ENCODE measurements at places on chromosomes 7 and 10.

DNA sequence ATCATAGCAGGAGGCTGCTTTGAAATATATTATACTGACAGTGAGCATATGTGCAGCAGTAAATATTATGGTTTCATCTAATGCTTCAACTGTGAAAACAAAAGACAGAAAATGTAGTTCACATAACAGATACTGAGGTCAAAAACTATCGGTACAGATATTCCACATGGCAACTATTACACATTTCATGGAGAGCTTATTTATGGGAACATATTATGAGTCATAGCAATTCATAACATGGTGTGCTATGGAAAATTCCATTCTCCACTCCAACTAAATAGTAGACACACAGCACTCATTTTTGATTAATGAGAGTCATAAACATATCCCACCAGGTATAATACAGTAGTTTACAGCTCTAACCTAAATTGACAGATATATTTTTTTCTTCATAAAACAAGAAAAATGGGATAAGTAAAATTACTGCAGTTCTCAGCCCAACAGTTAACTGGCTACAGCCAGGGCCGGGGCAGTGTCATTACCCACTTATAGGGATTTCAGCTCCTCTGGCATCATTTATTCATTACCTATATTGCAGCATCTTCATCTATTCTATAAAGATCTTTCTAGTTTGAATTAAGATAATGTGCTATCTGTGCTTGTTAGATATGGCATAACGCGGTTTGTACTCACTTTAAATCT is 475.6 kb upstream of the KLF6 start:
- no peak for DNase-seq

DNA sequence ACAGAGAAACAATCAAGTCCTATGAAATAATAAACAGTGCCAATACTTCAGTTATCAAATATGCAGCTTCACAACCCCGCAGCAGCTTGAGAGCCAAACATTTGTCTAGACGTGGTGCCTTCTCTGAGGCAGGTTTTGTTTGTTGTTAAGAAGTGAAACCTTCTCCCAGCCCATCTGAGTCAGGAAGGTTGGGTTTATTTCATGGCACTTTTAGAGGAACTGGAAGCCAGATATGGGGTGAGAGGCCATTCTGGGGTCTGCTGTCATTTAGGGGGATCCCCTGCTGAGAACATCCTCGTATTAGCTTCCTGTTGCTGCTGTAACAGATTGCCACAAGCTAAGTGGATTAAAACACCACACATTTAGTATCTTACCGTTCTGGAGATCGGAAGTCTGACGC is 113.6 kb downstream of the GRK5 start:
- no peak for DNase-seq

DNA sequence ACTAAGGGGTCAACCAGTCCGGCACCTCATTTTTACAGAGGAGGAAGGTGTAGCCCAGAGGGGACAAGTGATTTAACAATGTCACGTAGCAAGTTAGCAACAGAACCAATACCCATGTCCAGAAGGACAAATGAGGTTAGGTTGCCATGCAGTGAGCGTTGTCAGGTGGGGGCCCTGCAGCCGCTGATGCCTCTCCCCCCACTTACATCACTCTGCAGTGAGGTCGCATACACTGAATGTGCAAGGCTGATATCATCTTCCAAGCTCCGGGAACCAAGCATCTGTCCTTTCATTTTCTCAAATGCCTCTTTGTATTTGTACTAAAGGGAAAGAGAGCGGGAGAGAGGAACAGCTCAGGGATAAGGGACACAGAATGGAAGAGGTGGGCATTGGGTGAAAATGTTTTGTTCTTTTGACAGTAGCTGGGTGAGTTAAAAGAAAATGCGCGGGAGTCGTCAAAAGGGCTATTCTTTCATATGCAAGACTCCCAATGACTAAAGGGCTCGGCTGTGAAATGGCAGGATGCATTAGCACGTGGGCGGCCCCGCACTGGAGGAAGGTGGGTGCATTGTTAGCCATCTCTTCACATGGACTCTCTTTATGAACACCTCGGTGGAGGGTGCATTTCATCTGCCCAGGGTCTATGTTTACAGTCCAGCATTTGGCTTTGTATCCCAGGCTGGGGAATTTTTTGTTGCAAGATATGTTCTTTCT is 49.7 kb downstream of the NRAP start:
- no peak for DNase-seq

DNA sequence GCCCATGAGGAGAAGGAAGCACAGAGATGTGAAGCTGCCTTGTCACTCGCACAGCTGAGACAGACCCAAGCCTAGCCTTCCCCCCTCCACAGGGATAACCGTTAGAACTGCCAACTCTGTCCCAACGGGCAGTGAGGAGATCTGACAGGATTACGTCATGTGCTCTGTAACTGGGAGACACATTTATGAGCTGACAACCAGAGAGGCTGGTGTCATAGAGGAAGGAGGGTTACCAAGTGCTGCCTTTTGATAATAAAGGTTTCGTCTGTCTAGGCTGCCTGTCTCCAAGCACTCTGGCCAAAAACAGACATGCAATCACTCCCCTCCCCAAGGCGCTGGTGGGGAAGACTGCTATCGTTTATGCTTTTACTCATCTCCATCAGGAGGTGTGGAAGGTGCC is 165.9 kb downstream of the PLXNA4 start:
- no peak for DNase-seq

DNA sequence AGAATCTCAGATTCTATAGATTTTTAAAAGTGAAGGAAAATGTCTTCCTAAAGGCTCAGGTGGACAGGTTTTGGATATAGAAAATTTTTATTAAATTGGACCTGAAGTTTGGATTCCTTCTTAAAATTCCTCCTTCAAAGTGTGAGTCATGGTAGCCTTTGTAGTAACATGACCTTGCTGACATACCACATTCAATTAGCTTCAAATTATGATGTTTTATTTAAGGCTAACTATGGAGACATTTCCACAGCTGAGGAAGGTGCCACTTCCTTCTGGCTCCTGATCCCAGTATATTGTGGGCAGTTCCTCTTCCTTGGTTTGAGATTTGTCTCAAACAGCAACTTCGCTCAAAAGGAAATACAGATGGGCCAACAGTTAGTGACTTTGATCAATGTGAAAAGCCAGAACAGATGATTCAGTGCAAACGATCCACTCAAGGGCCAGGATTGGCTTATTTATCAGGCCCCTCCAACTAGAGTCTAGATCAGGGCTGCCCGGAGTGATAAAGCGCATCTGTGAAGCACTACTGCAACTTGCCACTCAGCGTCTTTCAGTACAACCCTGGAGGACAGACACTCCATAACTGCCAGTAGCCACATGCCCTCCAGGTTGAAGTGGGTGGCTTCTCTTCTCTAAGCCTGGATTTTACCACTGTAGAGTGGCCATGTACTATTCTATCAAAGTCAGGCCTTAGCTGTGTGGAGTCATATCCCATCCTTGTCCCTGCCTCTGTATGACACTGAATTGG is 573.5 kb downstream of the KIF20B start:
- DNase-seq: no peak

GRCh38 chr7:135991322-135991721 is 14.2 kb upstream of the MTPN start:
- no peak for DNase-seq

DNA sequence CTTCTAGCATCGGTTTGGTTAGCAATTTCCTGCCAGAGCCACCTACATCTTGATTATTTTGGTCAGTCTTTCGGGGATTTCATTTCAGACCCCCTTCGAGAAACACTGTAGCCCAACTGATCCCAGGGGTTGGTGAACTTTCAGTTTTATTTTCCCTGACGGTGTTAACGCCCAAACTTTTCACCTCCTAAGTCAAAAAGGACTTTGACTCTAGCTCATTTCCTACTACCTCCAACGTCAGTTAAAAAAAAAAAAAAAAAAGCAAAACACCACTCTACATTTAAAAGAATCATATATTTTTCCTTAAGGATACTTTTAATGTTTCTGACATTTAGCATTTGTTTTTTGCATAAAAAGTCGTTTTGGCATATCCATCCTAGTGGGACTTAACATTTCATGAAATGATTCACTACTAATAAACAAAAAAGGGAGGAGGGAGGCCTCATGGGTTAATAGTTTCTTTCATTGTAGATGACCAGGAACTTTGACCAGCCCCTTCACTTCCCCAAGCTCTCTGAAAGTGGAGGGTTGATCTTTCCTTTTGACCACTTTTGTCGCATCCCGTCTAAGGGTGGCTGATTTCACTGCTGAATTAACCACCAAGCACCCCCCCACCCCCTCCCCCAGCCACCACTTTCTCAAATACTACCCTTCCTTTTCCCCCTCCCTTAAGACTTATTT is 764 bp upstream of the TCF7L2 start:
- no peak for DNase-seq

DNA sequence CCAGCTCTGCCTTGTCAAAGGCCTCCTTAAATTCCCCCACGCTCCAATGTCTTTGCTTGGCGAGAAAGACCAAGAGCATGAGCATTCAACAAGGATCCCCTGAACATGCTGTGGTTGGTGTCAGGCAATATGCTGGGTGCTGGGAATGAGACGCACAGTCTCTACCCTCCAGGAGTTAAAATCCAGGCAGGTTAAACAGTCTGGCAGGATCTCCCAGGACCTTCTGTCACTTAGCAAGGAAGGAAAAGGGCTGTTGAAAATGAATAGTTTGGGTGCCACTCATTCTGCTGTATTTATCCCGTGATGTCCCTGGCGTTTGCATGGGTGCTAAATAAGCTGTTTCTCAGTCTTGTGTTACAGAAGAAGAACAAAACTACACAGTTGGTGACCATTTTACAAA is 21.9 kb upstream of the ITGA8 start:
- DNase-seq: no peak

- no peak for DNase-seq
Observed at GRCh38 chr10:77977934-77978333, 51.4 kb upstream of the DLG5 start.

DNA sequence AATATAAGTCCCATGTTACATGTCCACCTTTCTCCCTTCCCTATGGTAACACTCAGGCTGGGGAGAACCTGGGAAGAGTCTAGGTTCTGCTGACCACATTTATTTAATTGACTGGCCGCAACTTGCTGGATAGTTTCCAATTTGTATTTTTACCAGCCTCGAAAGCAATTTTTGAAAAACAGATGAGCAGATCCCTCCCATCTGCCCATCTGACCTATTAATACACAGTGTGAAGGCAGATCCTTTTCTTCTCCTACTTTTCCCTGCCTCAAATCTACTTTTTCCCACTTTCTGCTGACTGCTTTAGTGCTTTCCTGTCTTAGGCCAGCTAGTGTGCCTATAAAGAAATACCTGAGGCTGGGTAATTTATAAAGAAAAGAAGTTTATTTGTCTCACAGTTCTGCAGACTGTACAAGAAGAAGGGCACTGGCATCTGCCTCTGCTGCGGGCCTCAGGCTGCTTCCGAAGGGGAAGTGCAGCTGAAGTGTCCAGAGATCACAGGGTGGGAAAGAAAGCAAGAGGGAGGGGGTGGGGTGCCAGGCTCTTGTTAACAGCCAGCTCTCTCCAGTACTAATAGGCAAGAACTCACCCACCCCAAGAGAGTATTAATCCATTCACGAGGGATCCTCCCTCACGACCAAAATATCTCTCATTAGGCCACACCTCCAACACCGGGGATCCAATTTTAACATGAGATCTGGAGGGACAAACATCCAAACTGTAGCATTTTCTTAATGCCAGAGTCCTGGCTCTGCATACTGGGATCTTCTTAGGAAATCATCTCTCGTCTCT is 336.0 kb upstream of the IGFBP3 start:
- DNase-seq: no peak

- no peak for DNase-seq
Observed at GRCh38 chr10:94308866-94309265, 53.9 kb downstream of the NOC3L start.

DNA sequence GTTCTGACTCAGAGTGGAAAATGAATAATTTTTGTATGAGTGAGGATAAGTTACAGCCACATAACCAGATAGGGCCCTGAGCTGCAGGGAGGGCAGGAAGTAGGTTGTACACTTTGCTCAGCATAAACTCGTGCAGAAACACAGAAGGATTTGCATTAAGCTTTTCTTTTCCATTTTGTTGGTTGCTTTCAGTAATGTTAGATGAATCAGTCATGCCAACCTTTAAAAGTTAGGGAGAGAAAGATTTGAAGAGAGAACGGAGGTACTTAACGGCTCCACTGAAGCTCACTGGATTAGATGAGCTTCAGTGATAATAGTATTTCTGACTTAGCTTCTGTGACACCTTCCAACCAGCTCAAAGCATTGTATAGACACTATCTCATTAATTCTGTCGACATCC is 348.1 kb downstream of the GATA3 start:
- peak; percentile 30 for DNase-seq

- no peak for DNase-seq
Observed at GRCh38 chr10:100183481-100183880, 2.3 kb downstream of the ERLIN1 start.

Data from effector CD4-positive, alpha-beta T cell (primary cell).